ENCODE measurements at places on chromosomes 4 and X. TPM values are rescaled to one million over a fixed set of nuclear protein-coding genes. Genes with fewer than 3 reads are reported as not detected.

GATB gene
- total RNA-seq, result 7.7 TPM

- DNase-seq, result no peak
Measured at GRCh38 chr4:7772711-7773385, 166.8 kb downstream of the AFAP1 start.

DNA sequence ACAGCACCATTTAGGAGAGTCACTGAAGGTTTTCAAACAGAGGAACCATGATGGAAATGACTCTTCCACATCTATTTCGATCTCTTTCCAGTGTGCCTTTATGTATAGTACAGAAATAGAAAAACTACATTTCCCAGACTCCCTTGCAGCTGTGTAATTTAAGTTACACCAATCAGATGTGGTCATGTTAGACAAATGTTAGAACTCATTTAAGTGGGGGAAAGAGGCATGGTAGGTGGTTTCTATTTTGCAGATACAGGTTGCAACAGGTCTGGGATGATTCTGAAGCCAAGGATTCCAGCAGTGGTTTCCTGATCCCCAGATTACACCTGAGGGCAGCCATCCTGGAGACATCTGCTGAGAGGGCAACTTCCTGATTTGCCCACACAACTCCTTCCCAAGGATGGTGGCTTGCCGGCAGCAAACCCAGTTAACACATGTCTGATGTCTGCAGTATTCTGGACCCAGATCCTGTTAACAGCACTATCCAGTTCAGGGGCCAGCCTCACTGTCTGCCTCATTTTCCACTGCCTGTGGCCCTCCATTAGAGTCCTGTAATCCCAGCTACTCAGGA, 38.7 kb upstream of the PDK3 start:
- no peak for DNase-seq

CXCL3 gene
- 11.9 TPM for total RNA-seq

SPANXC gene
- total RNA-seq, result not detected

ABLIM2 gene
- 25.6 TPM for total RNA-seq
